Motor neuron (in vitro differentiated cells): ENCODE measurements at places on chromosomes 1 and 21. TPM values are rescaled to one million over a fixed set of nuclear protein-coding genes. Genes with fewer than 3 reads are reported as not detected.
A peak's percentile ranks its signal among the peaks of the same experiment; 100 is the strongest.

The HSF2BP gene
- total RNA-seq, result 1.1 TPM in 2 replicates

The CYP4Z1 gene
- total RNA-seq, result 11.7 and 17.0 TPM in 2 replicates

The CNIH3 gene
- 4.1 and 7.0 TPM in 2 replicates for total RNA-seq

The ERICH3 gene
- total RNA-seq, result 0.21 and 0.23 TPM in 2 replicates

The EPHB2 gene
- total RNA-seq, result 0.58 and 1.8 TPM in 2 replicates

The FGR gene
- total RNA-seq, result not detected in 2 replicates

The CRP gene
- total RNA-seq, result 0.27 and 0.57 TPM in 2 replicates

The BPNT1 gene
- 19.4 and 19.7 TPM in 2 replicates for total RNA-seq

The SFN gene
- 0.18 and 0.73 TPM in 2 replicates for total RNA-seq

- ATAC-seq, result no peak
Measured at GRCh38 chr1:197422993-197423392, 154.9 kb downstream of the CRB1 start.

DNA sequence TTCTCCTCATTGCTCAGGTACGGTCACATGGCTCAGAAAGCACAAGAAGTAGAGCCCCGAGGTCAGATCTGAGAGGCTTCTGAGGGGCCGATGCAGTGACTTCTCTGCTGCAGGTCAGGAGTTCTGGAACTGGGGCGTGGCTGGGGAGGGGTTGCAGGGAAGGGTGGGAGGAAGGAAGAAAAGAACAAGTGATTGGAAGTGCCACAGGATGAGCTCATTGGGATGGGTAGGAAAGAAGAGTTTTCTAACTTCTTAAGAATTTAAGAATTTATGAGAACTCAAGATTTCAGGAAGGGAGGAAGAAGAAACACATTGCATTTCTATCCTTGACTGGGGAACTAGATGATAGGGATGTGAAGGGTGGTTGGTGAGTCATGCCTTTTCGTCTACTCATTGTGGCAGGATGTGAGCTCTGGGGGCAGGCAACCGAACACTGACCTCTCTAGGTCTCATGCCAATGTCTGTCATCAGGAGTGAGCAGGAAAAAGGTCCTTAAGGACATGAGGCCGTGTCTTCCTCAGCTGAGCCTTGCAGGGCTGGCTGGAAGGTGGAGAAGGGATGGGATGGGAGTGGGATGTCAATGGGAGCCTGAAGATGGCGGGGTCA, 497 bp downstream of the FCRLB start:
- ATAC-seq, result peak; percentile 17

GRCh38 chr1:107538502-107538901, 397.7 kb downstream of the NTNG1 start:
- no peak for ATAC-seq

- no peak for ATAC-seq
Measured at GRCh38 chr1:61156576-61157467, 74.5 kb downstream of the NFIA start.

GRCh38 chr1:54975356-54976108, 4.9 kb upstream of the TMEM61 start:
- ATAC-seq, result no peak

DNA sequence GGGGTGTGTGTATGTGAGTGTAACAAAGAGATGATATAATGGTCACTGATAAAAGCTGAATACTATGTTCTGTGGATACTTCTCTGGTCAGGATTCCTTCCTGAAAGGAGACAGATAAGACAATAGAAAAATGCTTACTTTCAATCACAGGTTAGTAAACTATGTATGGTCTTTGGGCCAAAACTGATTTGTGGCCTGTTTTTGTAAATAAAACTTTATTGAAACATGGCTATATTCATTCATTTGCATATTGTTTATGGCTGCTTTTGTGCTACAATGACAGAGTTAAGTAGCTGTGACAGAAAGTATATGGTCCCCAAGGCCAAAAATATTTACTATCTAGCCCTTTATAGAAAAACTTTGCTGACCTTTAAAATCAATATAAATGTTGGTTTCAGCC, 82.2 kb upstream of the DMRTA2 start:
- ATAC-seq, result no peak

DNA sequence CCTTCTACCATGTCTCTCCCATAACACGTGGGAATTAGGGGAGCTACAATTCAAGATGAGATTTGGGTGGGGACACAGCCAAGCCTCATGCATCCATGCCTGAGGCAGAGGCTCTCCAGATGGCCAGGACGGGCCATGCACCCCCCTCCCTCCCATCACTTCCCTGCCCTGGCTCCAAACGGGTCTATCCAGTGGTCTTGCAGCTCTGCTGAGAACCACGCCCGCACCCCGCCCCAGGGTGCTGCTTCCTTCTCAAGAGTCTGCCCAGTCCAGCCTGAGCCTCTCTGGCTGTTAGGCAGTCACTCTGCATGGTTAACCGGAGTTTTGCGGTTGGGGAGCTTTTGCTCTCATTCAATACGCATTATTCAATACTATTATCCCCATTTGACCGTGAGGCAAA, 131.5 kb upstream of the TMEM51 start:
- no peak for ATAC-seq

DNA sequence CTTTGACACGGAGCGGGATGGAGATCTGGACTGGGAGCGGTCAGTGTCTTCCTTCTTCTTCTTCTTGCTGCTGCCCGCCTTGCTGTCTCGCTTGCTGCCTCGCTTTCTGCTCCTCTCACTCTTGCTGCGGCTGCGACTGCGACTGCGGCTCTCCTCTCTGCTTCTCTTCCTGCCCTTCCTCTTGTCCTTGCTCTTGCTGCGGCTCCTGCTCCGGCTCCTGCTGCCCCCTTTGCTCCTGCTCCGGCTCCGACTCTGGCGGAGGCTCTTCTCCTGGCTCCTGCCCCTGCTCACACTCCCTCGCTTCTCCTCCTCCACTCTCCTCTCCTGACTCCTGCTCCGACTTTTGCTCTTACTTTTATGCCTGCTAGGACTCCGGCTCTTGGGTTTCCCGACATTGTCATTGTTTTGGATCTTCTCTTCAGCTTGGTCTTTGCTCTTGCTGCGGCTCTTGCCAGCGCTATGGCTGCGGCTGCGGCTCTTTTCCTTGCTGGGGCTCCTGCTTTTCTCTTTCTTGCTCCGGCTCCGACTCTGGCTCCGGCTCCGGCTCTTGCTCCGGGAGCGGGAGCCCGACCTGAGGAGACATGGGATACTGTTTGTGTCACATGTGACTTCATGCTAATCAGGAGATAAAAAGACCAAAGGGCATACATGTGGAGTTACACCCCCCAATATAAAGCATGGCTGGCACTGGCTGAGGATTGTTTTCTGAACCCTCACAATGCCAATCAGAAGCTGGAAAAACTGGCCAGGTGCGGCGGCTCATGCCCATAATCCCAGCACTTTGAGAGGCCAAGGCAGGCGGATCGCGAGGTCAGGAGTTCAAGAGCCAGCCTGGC, 25.2 kb upstream of the TMEM200B start:
- ATAC-seq, result no peak

- no peak for ATAC-seq
Measured at GRCh38 chr1:209057901-209058300, 525.6 kb upstream of the CAMK1G start.

DNA sequence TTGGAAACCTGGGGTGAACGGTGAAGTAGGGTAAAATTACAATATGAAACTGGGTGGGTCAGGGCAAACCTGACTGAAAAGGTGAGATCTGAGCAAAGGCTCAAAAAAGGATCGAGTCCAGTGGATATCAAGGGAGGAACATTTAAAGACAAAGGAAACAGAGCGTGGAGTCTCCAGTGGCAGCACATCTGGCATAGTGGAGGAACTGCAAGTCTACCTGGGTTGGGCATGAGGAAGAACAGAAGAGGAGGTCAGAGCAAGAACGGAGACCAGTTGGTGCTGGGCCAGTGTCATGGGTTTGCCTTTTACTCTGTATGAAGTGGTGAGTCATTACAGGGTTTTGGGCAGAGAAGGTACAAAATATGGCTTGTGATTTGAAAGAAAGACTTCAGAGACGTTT, 163.7 kb downstream of the NTPCR start:
- ATAC-seq, result no peak

DNA sequence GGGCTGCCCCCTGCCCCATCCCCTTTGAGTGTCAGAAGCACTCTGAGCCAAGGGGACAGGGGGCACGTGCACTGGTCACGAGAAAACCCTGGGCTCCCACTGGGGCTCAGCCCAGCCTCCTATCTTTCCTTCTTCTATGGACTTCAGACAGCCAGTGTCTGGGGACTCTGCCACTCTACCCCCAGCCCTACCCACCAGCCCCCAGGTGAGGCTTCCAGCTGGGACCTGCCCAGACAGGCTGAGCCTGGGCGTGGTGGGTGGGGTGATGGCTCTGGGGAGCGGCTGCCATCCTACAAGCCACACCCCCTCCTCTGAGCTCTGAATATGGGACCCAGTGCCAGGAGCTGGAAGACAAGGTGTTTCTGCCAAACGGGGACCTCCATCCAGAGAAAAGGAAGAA, 8.0 kb upstream of the SFN start:
- ATAC-seq, result no peak

- ATAC-seq, result no peak
Measured at GRCh38 chr1:165816826-165817497, 10.5 kb upstream of the UCK2 start.

GRCh38 chr1:206472886-206473285, 2.6 kb downstream of the IKBKE start:
- no peak for ATAC-seq

DNA sequence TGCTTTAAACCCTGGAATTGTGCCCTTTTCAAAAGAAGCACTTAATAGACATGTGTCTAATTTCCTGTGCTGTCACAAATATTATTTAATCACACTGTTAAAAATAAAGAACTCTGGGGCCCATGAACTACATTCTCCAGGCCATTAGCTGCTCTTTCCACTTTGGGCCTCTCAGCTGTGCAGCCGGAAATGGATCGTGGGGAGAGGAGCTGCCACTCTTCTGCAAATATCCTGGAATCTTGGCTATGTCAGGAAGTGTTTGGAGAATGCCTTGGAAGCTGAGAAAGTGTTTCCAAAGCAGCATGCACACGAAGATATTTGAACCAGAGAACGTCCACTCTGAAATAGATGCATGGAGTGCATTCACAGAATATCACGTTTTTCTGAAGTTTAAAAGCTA, 27.5 kb upstream of the VPS26C start:
- no peak for ATAC-seq

GRCh38 chr1:93683234-93683633, 1.6 kb upstream of the BCAR3 start:
- no peak for ATAC-seq

DNA sequence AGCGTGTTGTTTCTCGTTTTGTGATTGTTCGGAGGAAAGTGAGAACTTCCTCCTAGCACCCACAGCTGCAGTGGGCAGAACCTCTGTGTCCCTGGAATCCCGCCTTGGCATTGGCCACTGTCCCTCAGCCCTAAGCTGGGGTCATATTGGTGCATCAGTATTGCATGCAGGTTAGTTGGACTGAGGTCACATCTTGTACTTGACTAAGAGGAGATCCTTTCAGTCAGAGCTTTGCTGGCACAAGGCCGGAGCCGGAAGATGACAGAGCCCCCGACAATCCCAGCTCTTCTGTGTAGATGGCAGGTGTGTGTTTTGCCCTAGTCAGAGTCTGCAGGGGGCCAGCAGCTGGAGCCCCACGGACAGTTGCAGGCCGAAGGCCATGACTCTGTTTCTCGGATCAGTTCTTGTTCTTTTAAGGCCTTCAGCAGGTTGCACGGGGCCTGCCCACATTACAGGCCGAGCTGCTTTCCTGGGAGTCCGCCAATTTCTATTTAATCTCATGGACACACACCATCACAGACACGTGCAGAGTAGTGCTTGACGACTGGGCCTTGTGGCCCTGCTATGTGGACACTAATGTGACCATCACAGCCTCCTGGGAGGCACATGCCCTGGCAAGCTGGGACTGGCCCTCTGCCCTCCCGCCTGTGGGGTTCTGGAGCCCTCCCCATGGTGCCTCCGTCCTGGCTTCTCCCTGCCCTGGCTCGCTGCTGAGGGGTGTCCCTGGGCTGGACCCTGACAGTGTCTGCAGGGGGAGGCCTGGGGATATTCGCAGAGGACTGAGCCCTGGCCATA, 14.9 kb downstream of the SNAP47 start:
- no peak for ATAC-seq

DNA sequence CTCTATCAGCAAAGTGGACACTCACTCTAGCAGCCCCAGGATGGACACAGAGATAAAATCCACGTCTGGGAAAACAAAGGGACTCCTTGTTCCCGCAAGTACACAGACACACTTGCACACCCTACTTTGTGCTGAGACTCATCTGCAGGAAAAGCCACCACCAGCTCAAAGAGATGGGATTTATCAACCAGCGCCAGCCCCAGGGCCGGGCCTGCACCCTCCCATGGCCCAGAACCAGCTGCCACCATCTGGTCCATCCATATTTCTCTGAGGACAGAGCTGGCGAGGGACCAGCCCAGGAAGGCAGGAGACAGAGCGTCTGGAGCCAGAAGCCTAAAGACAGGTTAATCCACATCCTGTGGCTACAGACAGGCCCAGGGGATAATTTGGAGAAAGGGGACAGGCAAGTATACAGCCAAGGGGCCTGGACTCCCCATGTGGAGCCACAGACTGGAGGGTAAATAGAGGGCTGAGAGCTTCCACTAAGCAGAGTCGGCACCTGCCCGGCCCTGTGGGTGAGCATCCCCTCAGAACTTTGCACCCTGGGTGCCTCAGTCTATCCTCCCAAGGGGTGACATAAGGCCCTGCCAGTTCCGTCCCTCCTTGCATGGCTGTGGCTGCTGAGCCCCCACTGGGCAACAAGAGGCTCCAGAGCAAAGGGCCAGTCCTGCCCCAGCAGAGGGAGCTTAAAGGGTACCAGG, 233.9 kb downstream of the PTPRU start:
- no peak for ATAC-seq

- no peak for ATAC-seq
Measured at GRCh38 chr1:242435200-242435599, 89.3 kb downstream of the PLD5 start.

- ATAC-seq, result no peak
Measured at GRCh38 chr1:17856496-17857108, 101.5 kb downstream of the ACTL8 start.

- no peak for ATAC-seq
Measured at GRCh38 chr1:243798726-243799125, 51.3 kb downstream of the AKT3 start.

DNA sequence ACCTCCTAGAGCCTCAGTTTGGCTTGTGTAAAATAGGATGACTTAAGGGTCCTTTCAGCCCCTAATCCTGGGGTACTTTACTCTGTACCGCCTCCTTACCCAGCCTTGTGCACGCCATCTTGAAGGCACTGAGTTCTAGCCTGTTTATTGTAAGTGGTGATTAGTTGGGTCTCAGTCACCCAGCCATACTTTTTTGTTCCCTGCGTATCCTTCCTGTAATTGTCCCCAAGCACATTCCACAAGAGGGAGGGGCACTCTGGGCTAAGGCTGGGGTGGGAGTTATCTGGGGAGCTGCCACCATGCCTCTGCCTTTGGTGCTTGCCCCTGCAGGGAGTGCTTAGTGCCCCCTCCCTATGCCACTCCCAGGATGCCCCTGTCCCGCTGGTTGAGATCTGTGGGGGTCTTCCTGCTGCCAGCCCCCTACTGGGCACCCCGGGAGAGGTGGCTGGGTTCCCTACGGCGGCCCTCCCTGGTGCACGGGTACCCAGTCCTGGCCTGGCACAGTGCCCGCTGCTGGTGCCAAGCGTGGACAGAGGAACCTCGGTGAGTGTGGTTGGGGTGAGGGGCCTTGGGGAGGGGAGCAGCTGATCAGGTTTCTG, 856 bp downstream of the FDPS start:
- no peak for ATAC-seq
